Stimulated activated CD4-positive, alpha-beta T cell treated with anti-CD3 and anti-CD28 coated beads, Interleukin-1b, Interleukin-23, amount 100 ng/mL, for 1 hour (primary cell): ENCODE measurements at places on chromosomes 5 and 9.

DNA sequence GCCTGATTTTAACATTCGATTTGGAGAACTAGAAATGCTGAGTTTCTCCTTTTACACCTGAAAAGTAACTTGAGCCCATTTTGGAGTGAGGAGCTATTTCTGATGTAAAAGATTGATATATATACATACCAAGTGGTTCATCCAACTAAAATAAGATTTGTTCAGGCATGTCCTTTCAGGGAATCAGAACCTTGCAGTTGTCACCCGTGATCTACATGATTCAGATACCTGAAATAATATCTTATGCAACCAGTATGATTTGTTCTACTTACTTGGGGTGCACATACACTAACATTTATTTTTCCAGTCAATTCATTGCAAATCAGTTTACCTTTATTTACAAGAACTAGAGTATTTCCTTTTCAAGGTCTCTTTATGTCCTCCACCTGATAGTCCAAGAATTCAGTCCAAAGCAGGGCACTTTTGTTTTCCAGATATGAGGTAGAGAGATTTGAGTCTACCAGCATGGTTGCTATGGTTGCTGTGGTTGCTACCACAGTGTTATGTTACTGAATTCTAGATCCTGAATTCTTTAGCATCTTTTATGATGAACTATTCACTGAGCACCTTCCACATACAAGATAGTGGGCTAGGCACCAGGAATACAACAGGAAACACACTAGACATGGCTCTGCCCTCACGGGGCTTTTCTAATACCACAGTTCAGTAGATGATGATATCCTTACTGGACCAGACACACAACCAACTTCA is 49.3 kb downstream of the CCL28 start:
- no peak for DNase-seq

GRCh38 chr5:133480366-133480765 is 132.0 kb downstream of the FSTL4 start:
- DNase-seq: no peak

- DNase-seq: no peak
Observed at GRCh38 chr9:89417832-89418473, 80.0 kb downstream of the SEMA4D start.

GRCh38 chr5:59380350-59380951 is 513.1 kb downstream of the PDE4D start:
- DNase-seq: no peak

DNA sequence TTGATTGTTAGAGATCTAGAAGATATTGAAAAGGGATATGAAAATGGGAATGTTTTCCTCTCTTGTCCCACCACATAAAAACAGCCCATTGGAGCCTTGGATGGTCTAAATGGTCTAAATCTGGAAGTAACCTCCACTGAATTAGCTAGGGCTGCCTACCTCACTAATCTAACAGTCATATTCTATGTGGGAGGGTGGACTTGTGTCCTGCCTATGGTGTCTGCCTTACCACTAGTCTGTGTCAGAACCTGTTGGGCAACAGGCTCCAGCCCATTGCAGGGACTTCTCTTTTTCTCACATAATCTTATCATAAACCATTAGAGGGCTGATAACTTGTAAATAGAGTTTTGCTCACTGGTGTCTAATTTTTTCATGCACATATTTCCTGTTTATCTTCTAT is 548.8 kb upstream of the CDH18 start:
- no peak for DNase-seq
